Activated CD8-positive, alpha-beta memory T cell treated with anti-CD3 and anti-CD28 coated beads for 1 hour (primary cell): ENCODE measurements at places on chromosomes 13 and 19.

DNA sequence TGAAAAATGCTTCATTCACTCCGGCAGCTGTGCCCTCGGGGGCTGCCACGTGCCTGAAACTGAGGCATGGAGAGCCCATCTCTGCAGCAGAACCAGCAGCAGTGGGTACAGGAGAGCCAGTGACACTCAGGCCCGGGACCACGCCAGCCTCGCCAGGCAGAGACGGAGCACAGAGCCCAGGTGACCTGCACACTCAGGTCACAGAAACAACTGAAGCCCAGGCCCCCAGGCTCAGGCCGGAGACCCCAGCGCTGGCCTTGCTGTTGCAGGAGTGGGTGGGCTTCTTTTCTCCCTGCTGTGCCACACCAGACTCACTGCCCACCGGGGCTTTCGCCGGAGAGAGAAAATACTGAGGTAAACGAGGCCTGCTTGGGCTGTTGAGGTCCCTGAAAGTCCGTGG lies 117.3 kb downstream of the SOX1 start:
- DNase-seq, result no peak

- no peak for DNase-seq
Observed at GRCh38 chr19:36256853-36257519, 42.1 kb downstream of the ZNF146 start.

DNA sequence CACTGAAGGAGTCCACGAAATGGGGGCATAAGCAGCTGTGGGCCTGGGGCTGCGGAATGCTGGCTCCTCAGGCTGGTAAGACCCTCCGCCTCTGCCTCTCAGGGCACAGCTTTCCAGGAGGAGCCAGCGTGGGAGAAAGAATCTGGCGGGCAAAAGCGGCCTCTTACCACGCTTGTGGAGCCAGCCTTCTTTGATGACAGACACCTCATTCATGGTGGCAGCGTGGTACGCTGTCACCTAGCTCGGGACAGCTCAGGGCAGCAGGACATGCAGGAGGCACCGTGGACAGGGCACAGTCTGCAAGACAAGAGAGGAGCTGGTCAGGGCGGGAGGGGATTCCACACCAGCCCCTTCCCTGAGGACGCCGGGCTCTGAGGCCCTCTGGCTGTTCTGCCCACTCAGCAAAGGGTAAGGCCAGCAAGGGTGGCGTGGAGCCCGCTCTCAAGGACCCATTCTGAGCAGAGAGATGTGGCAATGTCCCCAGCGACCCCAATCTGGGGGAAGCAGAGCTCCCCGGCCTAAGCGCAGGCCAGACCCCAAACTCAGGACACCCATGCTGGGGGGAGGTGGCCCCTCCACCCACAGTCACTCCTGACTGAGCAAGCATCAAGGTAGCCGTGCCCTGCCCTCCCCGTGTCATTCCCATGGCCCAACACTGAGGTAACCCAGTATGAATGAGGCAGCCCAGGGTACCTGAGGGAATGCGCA lies 19.9 kb downstream of the AKT2 start:
- DNase-seq, result no peak

DNA sequence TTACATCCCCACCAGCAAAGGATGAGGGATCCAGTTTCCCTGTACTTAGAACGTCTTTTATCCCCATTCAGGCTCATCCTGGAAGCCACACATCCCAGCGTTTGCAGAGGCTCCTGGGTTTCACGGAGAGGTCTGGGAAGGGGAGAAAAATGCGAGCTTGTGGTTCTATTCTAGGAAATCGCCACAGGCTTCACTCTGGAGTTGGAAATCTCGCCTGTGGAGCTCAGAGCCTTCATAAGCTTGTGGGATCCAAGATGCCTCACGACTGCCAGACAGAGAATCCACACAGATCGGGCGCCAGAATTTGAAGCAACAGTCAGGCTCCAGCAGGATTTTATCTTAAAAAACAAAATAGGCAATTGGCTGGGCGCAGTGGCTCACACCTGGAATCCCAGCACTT lies 157.9 kb downstream of the PTPRS start:
- no peak for DNase-seq

GRCh38 chr19:58355908-58356765 lies 2.8 kb upstream of the A1BG start:
- DNase-seq, result no peak

DNA sequence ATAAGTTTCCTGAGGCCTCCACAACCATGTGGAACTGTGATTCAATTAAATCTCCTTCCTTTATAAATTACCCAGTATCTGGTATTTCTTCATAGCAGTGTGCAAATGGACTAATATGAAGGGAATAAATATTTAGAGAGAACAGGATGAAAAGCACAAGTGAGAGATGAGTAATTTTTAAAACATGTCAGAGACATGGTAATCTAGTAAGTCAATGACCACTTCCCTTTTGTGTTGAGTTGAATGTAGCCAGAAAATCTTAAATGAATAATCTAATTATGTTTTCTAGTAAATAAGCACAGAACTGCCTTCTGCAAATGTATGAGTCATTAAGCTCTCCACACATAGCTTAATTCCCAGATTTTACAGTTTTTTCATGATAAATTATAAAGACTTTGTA lies 524.1 kb upstream of the SLITRK5 start:
- DNase-seq, result no peak

DNA sequence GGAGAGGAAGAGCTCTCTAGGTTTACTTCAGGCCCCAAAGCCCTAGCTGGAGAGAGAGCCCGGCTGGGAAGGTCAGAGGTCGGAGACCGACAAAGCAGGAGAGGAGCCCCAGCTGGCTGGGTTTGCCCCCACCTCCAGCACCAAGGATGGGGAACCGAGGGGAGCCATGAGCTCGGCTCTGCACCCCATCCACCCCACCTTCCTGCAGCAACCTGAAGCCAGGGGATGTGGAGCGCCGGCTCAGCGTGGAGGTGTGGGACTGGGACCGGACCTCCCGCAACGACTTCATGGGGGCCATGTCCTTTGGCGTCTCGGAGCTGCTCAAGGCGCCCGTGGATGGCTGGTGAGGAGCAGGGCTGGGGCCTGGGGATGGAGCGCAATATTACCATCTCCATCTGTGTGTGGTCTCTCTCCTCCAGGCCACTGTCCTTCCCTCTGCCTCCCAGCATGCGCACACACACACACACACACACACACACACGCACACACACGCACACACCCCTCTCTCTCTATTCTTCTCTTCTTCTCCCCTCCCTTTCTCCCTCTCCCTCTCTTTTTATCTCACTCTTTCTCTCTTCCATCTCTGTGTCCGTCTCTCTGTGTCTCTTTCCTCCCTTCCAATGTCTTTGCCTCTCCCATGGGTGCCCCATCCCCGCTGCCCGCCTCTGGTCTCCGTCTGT lies 10.4 kb downstream of the PRKCG start:
- DNase-seq, result no peak
